ENCODE measurements at places on chromosomes 3 and 15.

DNA sequence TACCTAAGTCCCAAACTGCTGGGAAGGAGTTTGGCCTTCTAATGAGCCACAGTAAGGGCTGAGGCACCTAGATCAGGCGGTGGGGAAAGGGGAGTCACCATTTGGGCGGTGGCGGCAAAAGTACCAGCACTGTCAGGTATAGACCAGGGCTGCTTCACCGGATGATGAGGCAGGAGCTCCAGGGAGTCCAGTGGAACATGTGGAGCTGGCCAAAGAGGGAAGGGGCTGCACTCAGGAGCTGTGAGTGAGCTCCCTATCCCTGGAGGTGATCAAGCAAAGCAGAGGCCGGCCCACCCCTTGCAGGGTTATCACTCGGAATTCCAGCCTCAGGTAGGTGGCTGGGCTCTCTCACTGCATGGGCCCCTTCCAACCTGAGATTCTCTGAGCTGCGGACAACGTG, 108.4 kb downstream of the SEC22A start:
- no peak for DNase-seq

GRCh38 chr3:50154476-50154839, 666 bp upstream of the SEMA3F start:
- DNase-seq, result peak; percentile 49

GRCh38 chr15:97623091-97623661, 337.3 kb upstream of the ARRDC4 start:
- DNase-seq, result no peak

DNA sequence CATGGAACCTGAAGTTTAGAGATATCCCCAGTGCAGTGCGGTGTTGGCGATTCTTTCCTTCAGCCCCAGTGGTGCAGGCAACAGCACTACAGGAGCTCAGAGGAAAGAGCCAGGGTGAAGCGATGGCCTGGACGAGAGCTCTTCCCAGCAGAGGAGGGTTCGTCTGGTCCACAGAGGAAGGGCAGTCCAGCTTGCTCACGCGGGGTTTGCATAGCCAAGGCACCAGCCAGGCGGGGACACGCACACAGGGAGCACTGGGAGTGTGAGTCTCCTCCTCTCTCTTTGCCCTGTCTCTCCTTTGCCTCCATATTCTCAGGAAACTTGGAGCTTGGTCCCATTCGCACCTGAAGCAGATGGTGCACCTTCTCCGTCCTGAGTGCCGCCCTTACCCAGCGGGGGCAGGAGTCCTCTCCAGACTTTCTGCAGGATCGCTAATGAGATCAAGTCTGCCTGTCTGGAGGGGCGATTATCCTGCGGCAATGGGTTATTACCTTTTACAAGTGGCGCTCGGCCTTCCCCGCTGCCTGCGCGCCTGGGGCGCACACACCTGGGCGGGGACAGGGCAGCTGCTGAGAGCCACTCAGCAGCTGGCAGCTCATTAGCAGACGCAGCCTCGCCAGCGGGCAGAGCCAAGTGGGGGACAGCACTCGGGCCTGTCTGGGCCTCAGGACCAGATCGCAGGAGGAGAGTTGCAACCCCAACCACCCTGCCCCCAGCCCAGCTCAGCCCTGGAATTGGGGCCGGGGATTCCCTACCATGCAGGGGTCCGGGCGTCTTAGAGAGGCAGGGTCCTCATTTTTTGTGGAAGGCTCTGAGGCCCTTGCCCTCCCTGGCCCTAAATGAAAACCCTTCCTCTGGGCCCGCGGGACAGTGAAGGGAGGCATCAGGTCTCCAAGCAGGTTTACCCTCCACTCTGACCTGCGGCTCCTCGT, 119.0 kb upstream of the MEF2A start:
- no peak for DNase-seq

DNA sequence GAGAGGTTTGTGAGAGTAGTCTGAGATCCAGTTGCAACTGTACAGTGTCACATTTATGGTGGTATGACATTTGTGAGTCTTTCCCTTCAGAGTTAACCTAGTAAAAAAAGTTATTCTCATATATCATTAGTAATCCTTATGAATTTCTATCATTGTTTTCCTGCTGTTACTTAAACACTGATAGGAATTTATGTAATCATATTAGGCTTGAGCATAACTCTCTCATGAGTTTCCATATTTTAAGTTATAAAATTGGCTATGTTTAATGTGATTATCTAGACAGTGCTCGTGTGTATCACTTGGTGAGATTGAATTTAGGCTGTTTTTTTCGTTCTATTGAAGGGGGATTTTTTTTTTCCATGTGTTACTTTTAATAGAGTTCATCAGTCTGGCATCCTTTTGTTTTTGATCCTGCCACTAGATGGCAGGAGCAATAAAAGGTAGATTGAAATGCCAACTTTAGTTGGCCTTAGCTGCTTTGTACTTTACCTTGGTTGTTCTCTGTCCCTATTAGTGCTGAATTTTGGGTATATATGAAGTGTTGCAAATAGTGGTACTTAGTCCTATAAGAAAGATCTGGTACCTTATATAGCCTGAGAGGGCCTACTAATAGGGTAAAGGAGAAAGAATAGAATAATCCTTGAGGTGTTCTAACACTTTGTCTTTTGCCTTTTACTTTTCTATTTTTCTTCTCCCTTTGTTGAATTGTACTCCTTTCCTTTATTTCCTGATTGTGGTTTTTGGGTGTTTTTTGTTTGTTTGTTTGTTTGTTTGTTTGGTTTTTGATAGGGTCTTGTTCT, 17.9 kb downstream of the STT3B start:
- peak; percentile 51 for DNase-seq

DNA sequence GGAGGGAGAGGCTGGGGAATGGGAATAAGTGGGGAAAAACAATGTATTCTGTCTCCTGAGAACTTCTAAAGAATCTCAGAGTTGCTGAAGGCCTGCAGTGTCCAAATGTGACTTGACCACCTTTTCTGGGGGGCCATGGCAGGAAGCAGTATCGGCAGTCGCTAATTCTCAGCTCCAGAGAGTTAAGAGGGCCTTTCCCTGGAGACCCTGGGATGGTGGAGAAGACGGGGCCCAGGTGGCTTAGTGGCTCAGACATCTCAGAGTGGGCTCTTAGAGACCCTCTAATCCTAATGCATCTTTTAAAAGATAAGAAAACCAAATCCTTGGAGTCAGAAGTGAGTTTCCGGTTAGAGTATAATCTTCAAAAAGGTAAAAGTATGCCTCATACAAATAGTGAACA, 15.1 kb downstream of the RTP4 start:
- DNase-seq, result no peak

GRCh38 chr15:73374604-73375003, 5.8 kb upstream of the HCN4 start:
- no peak for DNase-seq

DNA sequence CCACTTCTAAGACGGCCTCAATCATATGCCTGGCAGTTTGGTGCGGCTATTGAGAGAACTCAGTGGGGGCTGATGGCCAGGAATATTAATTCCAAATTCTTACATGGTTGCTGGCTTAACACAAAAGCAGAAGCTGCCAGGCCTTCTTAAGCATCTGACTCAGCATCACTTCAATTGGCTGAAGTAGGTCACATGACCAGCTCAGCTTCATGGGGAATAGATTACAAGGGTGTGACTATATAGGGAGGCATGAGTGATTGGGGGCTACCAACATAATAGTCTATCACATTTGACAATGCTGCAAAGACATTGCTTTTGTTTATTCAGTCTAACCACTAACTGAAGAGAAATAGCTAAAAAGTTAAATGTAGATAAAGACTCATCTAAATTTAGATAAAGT, 101.6 kb upstream of the ANKRD28 start:
- DNase-seq, result peak; percentile 32

DNA sequence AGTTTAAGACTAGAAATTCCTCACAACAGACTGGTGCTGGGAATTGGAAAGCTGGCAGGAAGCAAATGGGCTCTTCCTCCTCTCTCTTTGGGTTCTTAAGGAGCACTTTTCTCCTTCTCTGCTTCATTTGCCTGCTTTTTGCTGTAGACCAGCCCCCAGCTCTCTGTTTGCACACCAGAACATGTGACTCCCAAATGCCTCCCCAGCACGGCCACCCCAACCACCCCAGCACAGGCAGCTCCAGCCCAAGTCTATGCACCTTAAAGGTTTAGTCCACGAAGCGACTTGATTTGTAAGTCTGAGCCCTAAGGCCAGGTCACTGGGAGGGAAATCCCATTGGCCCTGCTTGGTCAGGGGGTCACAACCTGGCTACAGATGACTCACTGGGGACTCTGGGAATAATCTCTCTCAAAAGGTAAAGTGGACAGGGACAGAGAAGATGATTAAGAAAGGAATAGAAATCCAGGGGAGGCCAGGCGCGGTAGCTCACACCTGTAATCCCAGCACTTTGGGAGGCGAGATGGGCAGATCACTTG, 377.8 kb upstream of the PROK2 start:
- DNase-seq, result no peak

- DNase-seq, result no peak
Observed at GRCh38 chr3:44444437-44444836, 33.0 kb downstream of the ZNF445 start.

DNA sequence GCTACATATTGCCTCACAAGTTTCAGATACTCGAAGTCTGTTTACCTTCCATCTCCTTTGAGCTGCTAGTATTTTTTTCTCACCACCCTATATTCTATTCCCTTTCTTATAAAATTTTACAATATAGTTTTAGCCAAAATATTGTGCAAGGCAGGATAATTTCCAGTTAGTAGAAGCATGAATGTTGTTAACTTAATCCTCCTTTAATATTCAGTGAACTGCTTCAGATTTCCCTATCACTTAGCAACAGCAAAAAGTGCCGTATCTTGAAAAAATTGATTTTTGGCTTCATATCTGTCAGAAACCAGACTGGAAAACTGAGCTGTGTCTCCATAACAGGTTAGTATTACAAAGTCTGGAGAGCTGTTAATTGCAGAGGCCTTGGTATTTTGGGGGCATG, 24.0 kb downstream of the PLSCR4 start:
- DNase-seq, result no peak

DNA sequence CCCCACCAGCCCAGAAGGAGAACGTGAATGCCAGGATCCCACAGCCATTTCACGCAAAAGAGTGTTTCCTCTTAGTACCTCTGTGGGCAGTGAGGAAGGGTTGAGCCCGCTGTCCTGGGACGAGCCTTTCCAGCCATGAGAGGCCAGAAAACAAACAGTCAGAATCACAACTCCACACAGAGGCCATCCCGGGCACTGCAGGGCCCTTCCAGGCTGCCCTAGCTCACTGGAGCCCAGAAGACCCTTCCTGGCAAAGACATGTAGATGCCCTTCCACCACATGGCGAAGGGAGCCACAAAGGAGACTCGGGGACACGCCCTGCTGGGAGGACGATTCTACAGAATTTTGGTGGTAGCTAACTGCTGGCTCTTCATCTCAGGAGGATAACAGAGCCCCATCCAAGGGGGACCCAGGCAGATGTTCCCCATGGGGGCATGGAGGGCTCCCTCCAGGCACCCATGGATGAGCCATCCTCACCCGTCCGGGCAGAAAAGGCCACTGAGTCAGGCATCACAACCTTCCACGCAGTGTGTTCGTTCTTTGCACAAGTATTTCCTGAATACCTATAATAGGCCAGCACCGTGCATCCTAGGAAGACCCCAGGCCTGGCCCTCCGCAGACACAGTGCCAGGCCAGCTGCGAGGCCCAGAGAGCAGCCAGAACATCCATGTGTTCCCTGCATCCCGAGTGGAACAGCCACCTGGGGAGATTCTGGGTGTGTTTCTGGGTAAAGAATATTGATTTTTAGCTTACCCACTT, 47.2 kb downstream of the SLC12A8 start:
- DNase-seq, result peak; percentile 17

GRCh38 chr3:51379746-51380455, 5.2 kb upstream of the MANF start:
- no peak for DNase-seq

DNA sequence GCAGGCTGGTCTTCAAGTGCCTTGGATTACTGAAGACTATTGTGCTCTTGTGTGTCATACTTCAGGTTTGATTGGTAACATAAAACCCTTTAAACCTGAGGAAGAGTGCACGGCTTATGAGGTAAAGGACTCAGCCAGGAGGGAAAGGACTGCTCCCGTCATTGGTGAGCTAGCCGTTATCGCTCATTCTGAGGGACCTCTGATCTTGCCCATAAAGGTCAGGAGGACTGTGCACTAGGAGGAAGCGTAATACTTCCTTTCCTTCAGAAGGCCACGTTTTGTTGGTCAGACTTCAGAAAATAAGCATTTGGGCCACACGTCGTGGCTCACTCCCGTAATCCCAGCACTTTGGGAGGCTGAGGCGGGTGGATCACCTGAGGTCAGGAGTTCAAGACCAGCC, 37.7 kb downstream of the PXK start:
- no peak for DNase-seq

DNA sequence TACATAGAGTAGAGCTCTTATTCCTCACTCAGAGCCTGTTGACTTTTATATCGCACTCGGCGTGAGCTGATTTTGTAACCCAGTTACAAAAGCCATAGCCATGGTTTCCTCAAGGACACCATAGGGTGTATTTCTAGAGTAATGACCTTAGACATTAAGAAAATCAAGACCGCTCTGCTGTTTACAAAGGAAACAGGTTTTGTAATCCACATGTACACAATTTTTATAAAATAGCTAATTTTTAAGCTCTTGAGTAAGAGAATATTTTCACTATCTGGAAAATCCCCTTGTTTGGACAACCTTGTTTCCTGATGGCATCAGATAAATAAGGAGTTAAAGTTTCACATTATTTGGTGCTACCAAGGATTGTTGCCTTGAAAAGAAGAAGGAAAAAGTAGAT, 104.7 kb downstream of the PGPEP1L start:
- no peak for DNase-seq

- DNase-seq, result no peak
Observed at GRCh38 chr3:174959556-174960065, 100.5 kb downstream of the NAALADL2 start.

DNA sequence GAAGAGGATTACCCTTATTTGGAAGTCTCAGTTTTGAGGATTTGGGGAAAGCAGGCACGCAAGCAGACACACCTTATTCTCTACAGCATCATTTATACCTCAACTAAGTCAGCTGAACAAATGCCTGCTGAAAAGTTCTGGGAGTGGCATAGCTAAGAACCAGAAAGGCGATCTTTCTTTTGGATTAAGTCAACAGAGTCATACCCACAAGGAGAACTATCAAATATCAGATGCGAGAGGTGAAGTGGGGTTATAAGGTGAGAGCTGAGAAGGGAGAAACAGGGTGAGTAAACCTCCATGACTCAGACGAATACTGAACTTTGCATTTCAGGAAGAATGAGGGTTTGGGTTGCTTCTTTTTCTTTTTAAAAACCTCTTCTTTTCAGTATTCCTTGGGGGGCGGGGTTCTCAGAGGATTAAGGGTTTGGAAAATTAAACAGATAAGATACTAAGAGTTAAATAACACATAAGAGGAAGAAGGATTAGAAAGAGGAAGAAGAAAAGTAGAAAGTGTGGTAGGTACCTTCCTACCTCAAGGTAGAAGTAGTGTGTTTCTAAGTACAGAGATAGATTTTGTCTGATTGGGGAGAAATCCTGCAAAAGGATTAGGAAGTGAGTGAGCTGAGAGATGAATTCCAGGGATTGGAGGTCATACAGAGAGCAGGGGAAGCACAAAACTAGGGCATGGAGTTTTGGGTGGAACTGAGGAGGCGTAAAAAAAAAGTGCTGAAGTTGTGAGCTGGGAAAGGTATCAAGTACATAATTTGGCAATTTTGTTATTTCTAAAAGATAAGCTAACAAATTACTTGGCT, 41.3 kb upstream of the ICE2 start:
- DNase-seq, result no peak

- DNase-seq, result no peak
Observed at GRCh38 chr3:188854772-188855149, 317.0 kb upstream of the TPRG1 start.
